ENCODE measurements at places on chromosomes 5 and 9.

- no peak for DNase-seq
Measured at GRCh38 chr9:92295827-92296258, 2.3 kb upstream of the IARS1 start.

DNA sequence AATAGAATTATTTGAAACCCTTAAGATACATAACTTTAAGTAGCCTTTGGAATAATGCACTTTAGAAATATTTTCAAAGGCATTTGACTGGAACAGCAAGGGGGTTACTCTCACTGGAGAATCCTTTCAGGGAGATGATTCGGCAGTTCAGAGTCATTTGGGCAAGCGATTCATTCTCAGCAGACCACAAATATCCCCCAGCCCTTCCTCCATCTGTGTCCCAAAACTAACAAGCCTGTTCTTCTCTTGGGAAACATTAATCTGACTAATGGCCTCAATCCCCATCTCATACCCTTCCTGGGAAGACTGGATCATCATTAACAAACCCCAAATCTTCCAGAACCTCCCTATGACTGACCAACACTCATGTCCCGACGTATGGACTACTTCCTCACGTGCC is 65.8 kb upstream of the S1PR3 start:
- no peak for DNase-seq

GRCh38 chr5:137743031-137743640 is 7.2 kb upstream of the KLHL3 start:
- DNase-seq, result peak; percentile 72

- no peak for DNase-seq
Measured at GRCh38 chr5:96868603-96869371, 7.5 kb upstream of the ERAP2 start.

DNA sequence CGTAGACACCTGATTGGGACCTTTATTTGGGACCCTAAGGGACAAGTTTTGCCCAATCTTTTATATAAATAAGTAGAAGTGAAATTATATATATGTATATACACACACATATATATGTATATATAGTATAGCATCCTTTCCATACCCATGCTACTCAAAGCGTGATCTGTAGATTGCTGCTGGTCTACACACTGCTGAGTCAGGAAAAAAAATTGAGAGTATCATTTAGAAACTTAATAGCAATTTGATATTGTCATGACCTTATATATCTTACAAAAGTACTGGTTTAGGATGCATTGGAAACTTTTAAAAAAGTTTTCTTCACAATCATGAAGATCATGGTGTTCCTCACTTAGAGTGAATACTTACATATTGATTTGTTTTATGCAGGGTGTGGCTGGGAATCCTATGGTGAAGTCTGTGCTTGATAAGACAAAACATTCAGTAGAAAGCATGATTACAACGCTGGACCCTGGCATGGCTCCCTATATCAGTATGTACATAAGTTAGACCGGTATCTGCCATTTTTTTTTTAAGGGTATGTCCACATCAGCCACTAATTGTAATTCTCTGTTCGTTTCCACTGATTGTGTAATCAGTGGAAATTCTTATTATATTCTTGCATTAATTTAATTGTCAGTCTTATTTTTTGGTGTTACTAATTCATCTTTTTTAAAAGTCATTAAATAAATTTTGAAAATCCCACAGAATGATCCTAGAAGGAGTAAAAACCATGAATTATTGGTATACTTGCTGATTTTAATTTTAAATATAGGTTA is 12.7 kb downstream of the PRRC1 start:
- no peak for DNase-seq

- no peak for DNase-seq
Measured at GRCh38 chr9:114180696-114181606, 25.6 kb downstream of the COL27A1 start.

DNA sequence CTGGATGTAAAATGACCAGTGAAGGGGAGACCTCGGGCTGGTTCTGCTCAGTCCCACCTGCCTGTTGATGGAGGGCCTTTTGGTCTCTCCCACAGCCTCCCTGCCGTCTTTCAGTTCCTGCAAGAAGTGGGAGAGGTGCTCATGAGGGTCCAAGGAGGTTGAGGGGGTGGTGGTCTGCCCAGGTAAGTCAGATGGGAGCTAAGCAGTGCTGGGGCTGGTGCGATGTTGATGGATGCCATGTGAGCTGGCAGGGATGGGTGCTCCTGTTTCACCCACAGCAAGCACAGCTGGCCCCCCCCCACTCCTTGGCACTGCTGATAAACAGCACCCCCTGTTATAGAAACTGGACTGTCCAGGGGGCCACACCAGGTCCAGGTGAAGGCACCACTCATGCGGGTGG is 145.6 kb downstream of the NSG2 start:
- DNase-seq, result no peak

- DNase-seq, result no peak
Measured at GRCh38 chr5:69188811-69189161, 597 bp upstream of the CENPH start.

- DNase-seq, result no peak
Measured at GRCh38 chr5:31987985-31988710, 186.0 kb downstream of the GOLPH3 start.

DNA sequence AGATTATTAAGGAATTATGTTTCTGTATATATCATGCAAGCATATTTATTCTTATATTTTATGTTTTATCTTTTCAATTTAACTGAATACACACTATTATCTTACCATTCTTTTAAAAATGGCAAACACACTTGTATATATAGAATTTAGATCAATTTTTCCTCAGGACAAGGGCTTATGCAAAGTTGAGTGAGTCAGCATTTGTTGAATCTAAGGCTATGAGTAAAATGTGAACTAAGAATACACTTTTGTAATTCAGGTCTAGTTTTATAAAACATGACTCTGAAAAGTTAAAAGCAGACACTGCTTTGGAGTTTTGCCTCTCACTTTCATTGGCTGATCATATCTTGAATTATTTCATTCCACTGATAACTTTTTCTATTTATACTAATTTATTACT is 127.8 kb downstream of the FOCAD start:
- no peak for DNase-seq

DNA sequence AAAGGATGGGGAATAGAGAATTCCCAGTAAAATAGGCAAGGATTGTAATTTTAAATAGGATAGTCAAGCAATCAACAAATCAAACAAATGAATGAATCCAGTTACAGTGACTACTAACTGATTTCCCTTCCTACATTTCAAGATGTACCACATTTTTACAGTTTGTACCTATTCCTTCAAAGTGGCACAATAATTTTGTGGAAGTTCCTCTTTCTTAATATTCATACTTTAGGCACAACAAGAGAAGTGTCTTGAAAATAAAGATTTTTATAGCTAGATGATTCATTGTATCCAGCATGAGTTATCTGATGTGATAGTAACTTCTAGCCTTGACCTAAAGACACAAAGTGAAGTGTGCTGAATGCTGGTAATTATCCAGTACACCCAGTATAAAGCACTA is 122.2 kb upstream of the ACOT12 start:
- DNase-seq, result no peak
